ENCODE measurements at places on chromosomes 2 and 18.
A peak's percentile ranks its signal among the peaks of the same experiment; 100 is the strongest.

DNA sequence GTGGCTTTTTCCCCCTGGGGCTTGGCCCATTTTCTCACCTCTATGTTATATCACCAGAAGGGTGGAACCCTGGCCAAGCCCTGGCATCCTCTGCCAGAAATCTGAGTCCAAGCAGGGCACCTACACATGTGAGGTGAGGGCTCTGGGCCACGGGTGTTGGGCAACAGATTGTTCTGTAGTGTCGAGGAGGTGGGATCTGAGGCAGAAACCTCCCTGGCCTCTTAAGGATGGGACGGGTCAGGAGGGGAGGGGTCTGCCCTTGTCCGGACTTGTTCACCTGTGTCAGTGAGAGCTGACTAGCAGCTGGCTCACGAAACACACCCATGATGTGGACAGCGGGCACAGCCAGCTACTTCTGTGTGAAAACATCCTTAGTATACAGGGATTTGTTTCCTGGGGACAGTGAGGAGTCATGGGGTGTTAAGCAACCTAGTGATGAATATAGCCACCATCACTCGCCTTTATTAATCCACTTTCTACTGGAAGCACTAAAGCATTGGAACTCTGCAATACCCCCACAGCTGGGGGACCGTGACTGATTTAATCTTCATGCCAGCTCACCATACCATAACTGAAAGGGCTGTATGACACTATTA is 35.6 kb downstream of the EPAS1 start:
- DNase-seq, result no peak

DNA sequence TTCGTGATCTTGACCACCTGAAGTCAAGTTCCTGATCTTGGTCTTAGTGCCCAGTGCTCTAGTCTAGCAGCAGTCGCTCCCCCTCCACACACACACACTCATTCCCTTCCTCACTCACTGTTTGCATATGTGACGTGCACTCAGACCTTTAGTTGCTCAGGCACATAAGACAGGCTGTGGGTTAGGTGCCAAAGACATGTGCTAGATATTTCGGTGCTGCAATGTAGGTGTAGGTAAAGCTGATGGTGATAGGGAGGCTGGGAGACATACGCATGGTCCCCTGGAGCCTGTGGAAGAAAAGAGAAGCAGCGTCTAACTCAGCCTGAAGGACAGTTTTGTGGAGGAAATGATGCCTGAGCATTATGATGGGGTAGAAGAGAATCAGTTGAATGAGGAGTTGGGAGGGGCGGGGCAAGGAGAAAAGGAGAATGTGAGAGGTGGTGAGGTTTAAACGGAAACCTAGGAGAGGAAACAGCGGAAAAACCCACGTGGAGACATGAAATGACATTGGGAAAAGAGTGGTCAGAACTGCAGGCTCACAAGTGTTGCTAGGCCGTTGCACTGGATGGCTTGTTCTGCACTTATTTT is 3.8 kb downstream of the TTC39C start:
- DNase-seq, result no peak

GRCh38 chr2:33784488-33784887 is 185.4 kb upstream of the FAM98A start:
- no peak for DNase-seq

DNA sequence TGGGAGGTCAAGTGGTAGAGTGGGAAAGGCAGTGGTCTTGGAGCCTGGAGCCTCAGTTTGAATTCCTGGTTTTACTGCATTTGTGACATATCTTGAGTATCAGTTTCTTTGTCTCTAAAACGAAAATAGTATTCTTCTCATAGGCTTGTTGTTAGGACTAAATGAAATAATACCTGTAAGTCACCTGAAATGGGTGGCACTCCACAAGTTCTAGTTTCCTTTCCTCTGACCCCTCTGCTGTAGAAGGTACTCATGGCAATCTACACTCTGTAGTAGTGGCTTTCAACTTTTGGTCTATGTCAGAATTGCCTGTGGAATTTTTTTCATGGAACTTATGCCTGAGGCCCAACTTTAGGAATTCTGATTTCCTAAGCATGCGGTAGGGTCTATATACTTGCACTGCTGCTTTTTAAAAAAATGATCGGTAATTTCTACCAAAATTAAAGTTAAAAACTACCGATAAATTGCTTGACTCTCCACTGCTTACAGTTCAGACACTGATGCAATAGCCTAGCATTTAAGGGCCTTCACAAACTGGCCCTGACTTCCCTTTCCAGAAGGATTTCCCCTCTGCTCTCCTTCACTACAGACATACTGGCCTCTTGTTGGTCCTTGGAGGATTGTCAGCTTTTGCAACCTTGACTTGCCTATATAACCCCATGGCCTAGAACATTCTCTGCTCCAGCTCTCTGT is 47.2 kb downstream of the PLEK start:
- no peak for DNase-seq

GRCh38 chr18:31774477-31774785 is 13.8 kb upstream of the SLC25A52 start:
- DNase-seq, result no peak

DNA sequence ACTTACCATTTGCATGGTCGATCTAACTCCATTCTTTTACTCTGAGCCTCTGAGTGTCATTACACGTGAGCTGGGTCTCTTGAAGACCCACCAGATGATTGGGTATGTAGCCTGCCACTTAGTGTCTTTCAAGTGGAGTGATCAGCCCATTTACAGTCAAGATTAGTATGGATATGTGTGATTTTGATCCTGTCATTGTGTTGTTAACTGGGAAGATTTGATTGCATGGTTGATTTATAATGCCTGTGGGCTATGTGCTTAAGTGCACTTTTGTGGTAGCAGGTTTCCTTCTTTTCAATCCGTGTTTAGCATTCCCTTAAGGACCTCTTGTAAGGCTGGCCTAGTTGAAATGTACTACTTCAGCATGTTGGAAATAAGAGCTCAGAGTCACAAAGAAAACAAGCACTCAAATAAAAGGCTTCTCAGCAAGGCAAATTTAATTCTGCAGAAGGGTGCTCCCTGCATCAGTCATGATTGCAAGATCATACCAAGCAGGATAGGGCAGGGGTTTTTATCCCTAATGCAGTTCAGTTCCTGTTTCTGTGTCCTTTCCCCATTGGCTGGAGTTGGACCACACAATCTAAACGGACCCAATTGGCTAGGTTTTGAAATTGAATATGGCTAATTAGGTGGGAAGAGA is 230.7 kb upstream of the SYT4 start:
- DNase-seq, result no peak

GRCh38 chr18:41955688-41956087 is 654 bp downstream of the PIK3C3 start:
- DNase-seq, result no peak

GRCh38 chr2:46873604-46874068 is 42.0 kb downstream of the MCFD2 start:
- no peak for DNase-seq

DNA sequence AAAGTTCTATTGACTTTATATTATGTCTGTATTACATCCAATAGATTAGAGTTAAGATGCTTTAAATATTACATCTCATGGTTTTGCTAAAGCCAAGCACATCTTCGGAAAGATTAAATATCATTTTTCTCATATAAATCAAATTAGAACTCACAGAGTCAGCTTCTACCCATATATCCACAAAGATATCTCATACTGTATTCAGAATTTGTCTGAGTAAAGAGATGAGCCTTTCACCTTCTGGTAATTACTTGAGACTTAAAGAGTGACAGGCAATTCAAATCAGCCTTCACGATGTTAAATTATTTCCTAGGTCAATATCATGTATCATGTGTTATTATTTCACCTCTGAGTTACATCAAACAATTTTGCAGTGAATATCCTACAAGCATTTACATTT is 13.0 kb downstream of the CCDC178 start:
- no peak for DNase-seq

GRCh38 chr2:106176446-106177099 is 17.5 kb downstream of the UXS1 start:
- no peak for DNase-seq

DNA sequence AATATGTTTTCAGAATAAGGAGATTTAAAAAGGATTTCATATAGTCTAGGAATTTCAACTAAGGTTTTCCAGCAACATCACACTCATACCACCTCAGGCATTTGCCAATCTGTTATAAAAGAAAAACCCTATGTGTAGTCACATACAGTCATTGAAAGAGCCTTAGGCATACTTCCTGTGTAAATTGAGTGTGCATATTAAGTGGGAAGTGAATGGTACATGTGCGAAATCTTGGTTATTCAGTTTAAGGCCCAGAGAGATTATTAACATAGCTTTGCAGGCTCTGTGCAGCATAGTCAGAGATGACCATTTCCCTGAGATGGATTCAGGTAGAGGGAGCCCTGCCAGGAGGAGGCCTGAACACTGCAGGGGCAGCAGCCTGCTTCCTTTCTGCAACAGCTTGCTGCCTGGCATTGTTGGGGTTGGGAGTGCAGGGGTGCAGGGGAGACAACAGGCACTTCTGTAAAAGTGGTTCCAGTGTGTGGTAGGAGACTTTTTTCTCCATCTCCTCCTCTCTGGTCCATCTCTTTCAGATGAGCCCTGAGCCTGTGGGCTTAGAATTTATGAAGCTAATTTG is 100.1 kb upstream of the OSR1 start:
- no peak for DNase-seq

DNA sequence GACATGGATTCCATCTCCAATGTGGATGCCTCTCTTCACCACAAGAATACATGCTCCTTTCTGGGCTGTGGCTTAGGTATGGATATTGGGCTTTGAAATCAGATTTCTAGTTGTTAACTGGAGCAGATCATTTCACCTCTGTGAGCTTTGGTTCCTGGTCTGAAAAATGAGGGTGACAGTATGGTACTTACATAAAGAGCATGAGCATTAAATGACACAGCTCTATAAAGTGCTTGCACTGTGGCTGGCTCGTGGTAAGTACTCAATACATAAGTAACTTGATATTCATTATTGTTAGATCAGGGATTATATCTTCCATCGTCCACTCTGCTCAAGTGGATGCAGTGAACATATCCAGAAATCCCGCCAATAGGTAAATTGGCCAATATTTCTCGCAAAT is 33.4 kb downstream of the ARHGAP25 start:
- no peak for DNase-seq

GRCh38 chr2:28282861-28283646 is 109.6 kb upstream of the FOSL2 start:
- no peak for DNase-seq

- DNase-seq, result no peak
Observed at GRCh38 chr18:60892855-60893254, 440.4 kb upstream of the CDH20 start.

DNA sequence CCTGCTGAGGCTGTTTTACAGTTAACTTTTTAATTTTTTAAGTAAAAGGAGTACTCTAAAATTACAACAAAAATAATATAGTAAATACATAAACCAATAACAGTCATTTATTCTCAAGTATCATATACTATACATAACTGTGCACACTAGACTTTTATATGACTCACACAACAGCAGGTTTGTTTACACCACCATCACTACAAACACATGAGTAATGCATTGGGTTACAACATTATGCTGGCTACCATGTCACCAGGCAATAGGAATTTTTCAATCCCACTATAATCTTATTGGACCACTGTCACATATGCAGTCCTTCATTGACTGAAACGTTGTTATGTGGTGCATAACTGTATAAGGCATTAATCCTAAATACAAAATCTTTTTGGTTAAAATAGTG is 42.5 kb downstream of the RASGRP3 start:
- no peak for DNase-seq

- no peak for DNase-seq
Observed at GRCh38 chr18:54702686-54703085, 111.6 kb downstream of the DYNAP start.

GRCh38 chr2:60535685-60536312 is 17.7 kb downstream of the BCL11A start:
- no peak for DNase-seq

- no peak for DNase-seq
Observed at GRCh38 chr2:37090019-37090477, 5.7 kb downstream of the GPATCH11 start.

GRCh38 chr2:179558010-179558934 is 293.6 kb upstream of the SESTD1 start:
- DNase-seq, result no peak

DNA sequence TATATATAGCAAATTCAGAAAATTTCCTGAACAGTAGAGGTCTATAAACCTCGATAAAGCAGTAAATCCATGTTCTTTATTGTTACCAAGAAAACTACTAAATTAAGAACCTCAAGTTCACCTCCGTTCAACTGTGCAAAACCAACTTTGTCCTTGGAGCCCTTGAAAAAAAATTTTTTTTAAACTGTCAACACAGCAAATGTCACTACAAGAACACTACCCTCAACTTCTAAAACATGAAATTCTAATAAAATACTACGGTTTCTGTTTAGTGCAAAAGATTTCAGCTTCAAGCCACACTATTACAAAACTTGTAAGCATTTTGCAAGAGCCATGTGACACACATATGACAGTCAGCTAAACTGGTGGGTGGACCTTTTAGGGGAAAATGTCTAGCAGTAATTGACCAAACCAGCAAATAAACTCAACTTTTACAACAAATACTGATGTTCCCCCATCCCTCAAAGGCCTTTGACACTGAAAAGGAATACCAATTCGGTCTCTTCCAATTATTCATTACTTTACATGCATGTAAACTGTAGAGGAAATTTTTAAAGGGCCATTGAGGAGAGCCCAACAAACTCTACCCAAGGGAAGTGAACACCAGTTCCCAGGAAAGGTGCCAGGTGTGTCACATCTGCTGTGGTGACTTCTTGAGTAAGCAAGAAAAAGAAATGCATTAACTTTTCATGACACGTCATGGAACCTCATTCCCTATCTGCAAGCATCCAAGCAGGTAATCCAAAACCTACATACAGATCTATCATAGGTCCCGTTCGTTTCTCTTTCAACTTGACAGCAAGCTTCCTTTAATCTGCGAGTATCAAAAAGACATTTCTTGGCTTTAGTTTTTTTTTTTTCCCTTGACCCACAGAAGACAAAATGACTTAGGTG is 1.4 kb downstream of the RAB1A start:
- peak; percentile 14 for DNase-seq

- DNase-seq, result no peak
Observed at GRCh38 chr2:26786207-26787028, 562 bp downstream of the CENPA start.

GRCh38 chr2:236562434-236562833 is 7.2 kb upstream of the ACKR3 start:
- DNase-seq, result no peak

DNA sequence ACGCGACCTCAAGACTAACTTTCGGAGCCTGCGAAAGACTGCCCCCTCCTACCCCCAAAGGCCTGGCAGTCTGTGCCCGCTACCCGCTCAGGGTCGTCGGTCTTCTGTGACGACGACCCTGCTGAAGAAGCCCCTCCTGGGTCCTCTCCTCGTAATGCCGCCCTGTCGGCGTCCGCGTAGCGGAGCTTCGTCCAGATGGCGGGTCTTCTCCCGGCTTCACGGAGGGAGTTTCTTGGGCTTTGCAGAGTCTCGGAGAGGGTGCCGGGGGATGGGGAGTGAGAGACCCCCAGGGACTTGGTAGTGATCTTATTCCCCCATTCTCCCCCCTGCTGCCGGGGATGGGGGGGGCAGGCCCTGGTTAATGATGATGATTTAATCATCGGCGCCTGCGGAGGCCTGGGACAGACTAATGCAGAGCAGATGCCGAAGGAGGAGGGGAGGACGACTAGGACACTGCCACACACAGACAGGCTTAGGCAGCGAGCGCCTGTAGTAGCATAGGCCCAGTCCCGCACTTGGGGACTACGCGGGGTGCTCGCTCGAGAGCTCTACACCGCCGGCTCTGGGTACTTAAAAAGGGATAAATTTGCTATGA is 528 bp upstream of the PCGF1 start:
- no peak for DNase-seq

- no peak for DNase-seq
Observed at GRCh38 chr2:230685178-230685577, 27.5 kb upstream of the CAB39 start.
